ENCODE measurements at places on chromosomes 5 and 9.
A peak's percentile ranks its signal among the peaks of the same experiment; 100 is the strongest.

DNA sequence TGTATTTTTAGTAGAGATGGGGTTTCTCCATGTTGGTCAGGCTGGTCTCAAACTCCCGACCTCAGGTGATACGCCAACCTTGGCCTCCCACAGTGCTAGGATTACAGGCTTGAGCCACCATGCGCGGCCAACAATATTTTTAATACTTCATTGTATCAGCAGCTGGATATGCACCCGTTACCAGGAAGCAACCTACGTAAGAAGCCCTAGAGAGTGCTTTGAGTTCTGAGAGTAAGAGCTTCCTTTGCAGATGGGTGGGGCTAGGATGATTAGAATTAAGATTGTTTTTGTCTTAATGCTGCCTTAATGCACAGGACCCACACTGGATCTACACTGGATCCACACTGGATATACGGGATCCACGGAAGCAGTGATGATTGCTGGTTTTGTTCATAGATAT is 123.9 kb upstream of the ABCA1 start:
- no peak for DNase-seq

GRCh38 chr5:76641514-76642120 is 18.4 kb upstream of the F2RL2 start:
- DNase-seq = peak; percentile 33

- DNase-seq = no peak
These were observed 11.3 kb downstream of the C5 start for GRCh38 chr9:121038804-121039203.

GRCh38 chr5:84191281-84191680 is 193.4 kb downstream of the EDIL3 start:
- DNase-seq = no peak

DNA sequence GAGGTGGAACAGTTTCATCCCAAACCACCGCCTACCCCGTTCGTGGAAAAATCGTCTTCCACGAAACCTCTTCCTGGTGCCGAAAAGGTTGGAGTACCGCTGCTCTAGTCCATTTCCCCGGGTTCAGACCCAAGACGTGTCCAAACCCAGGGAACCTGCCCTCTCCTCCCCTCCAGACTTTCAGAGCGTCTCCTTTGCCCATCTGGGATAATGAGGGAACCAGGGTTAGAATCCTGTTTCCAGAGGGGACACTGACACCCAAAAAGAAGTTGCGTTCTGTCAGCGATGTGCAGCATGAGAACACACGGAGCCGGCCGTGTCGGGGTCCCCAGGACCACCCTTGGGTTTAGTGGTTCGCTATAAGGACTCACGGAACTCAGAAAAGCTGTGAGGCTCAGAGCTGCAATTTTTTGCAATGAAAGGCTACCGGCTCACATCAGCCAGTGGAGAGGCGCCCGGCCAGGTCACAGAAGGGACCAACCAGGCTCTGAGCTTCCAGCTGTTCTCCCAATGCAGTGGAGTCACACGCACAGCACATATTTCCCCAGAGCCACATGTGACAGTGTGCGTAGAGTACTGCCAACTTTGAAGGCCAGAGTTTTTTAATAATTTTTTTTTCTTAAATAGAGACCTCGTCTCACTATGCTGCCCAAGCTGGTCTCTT is 19.4 kb downstream of the LAMC3 start:
- DNase-seq = no peak

- no peak for DNase-seq
These were observed 141.6 kb upstream of the SPRY4 start for GRCh38 chr5:142466195-142466971.

DNA sequence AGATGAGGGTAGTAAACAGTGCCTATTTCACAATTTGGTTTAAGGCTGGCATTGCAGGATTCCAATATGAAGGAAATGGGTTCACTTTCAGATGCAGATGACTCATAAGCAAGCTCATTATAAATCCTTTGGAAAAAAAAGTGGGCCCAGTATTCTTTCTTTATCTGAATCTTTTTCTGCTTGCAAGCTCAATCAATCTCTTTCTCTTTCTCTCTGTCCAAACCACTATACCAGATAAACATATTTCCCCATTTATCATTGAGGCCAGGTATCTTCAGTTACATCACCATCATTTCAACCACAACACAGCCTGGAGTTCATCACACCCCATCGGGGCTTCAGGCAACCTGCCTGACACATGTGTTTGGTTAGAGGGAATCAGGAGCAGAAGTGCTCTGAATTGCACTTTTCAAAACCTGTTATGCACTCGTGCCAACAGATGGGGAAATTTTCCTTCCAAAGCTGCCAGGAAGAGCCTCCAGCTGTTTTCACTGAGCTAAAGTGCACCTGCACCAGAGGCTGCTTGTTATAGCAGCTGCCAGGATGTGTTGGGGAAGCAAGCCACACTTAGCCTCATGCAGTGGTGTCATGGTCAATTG is 30.0 kb upstream of the MAMDC2 start:
- peak; percentile 2 for DNase-seq

GRCh38 chr5:120901199-120901598 is 437.1 kb downstream of the PRR16 start:
- no peak for DNase-seq

Data from T47D (cell line).